ENCODE measurements at places on chromosomes 7 and 10.

- no peak for ATAC-seq
These were observed 96.5 kb downstream of the OTUD1 start for GRCh38 chr10:23535381-23535780.

GRCh38 chr10:103605359-103606096 is 112.0 kb downstream of the NEURL1 start:
- ATAC-seq = no peak

- ATAC-seq = no peak
These were observed 139.8 kb downstream of the ARHGAP22 start for GRCh38 chr10:48464871-48465736.

DNA sequence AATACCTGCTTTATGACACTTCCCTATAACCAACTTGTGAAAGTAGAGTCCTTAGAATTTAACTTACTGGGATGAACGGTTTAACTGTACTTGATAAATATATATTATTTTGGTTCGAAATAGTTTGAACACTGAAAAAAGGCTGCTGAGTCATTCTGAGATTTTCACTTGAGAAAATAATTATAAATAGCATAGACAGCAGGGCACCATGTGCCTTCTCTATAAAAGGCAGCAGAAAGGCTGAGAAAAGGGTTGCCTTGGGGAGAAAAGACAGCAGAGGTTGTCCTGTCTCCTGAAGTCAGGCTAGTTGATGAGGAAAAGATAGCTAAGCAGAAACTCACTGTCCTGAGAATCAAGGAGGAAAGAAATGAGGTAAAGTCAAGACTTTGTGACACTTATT is 92.4 kb downstream of the CTTNBP2 start:
- no peak for ATAC-seq

DNA sequence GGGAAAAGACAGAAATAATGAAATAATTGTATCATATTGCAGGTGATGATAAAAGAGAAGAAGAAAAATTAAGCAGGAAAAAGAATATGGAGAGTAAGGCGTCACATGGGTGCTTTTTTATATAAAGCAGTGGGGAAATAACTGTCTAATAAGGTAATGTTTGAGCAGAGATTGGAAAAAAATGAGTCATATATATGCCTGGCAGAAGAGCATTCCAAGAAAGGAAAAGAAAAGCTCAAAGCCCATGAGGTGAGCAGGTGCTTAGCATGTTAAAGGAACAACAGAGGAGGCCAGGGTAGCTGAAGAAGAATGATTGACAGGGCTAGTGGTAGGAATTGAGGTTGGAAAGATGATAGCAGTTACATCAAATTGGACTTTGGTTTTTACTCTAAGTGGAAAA is 739.5 kb downstream of the SORCS1 start:
- no peak for ATAC-seq

- ATAC-seq = no peak
These were observed 120.2 kb upstream of the CTTNBP2 start for GRCh38 chr7:117993377-117994003.
